ENCODE measurements at places on chromosomes 6 and 20.

- no peak for DNase-seq
These were observed 89.2 kb upstream of the BACH2 start for GRCh38 chr6:90385759-90386313.

DNA sequence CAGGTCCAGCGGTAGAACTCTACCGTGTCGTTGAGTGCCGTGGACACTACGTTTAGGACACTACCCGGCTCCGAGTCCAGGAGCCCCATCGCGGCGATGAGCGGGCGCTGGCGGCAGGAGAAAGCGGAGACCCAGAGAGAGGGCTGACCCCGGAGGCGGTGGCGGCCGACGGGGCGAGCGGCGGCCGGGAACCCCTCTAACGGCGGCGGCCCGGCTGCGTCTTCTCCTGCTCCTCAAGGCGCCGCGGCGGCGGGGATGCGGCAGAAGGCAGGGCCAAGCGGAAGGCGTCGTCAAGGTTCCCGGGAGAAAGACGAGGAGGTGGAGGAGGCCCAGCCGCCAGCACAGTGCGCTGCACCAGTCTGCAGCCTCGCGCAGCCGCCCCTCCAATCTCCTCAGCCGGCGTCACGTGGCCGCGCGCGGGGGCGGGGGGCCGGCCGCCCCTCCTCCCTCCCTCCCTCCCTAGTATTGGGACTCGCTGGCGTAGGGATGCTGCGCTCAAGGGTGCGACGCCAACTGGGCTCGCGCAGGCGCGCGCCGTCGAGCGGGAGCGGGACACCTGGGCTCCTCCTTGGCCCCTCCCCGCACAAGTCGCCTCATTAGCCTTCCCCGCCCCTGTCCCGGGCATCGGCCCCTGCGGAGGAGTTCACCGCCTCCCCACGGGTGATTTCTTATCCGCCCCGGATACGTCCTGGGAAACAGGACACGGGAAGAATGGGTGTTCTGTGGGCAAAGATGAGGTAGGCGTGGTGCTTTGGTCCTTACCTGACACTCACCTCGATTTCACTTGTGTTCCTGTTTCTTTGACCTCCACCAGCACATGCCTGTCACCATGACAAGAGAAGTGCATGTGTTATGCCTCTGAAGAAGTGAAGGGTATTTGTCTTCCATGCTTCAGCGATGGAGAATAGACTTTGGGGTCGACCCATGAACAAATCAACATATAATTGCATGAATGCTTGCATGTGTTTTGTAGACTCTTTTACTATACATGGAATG, at the start of gene ELOVL4:
ELOVL4 (minus strand) TSS at position 363 of the 996 bp plus-strand sequence; CDS start at position 89, 274 bp downstream.
- DNase-seq = peak; percentile 65

DNA sequence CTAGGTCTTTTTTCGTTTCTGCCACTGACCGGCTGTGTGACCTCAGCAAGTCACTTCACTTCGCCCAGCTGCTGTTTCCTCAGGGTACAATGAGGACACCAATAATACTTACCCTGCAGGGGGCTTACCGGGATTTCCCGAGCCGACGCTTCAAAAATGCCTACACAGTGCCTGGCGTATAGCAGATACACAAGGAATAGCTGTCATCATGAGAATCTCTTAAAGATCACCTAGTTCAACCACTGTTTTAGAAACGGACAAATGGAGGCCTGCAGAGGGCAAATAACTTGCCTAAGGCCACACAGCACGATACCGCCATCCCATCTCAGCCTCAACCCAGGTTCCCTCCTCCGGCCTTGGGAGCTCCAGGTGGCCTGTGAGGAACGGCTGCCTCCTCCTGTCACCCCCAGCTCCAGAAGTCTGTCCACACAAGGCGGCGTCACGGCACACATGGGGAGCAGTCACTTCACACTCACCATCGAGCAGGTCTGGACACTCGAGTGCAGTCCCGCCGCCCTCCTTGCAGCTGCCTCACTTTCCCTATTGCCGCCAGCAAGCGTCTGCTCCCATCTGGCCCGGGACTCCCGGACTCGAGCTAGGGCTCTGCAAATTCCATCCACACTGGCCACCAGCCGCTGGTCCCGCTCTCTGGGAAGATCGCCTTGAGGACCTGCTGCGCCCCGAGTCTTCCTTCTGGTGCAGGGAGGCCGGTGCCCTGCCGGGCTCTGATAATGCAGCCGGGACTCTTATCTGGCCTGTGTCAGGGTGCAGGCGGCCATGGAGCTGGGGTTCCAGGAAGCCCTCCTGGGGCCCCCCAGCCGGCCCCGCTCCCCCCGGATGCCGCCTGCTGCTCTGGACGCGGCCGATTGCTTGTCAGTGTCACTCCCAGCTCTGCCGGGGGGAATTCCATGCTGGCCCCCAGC, at the start of gene RIPOR3:
RIPOR3 (minus strand) TSS at position 893 of the 923 bp plus-strand sequence; CDS start at position 479, 414 bp downstream.
- DNase-seq = peak; percentile 42

GRCh38 chr6:33419580-33420490, at the start of gene SYNGAP1:
Gene SYNGAP1, plus strand, starts transcription at chr6:33420065. Its CDS starts 200 bp downstream, at chr6:33420265.
- peak; percentile 70 for DNase-seq

GRCh38 chr20:62686869-62687830, 21.5 kb upstream of the NTSR1 start:
- DNase-seq = no peak

GRCh38 chr6:4153514-4153985, 18.2 kb upstream of the ECI2 start:
- DNase-seq = no peak

- DNase-seq = no peak
These were observed 26.1 kb upstream of the KCNQ5 start for GRCh38 chr6:72595812-72596211.

DNA sequence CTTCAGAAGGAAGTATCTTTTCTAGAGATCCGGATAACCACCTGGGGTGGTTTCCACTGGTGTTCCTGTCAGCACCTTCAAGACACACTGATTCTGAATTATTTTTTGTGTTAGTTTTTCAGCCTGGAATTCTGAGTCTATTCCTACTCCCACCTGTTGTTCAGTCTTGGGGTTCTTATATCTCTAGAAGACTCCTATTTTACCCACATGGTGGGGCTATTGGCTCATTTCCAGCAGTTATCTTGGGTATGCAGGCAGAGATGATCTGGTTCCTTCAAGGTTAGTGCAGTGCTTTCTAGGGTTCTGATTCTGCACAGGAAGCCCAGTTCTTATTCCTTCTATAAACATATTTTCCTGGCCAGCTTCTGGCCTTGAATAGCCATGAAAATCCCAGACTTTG, 175.6 kb upstream of the PDE7B start:
- DNase-seq = no peak

DNA sequence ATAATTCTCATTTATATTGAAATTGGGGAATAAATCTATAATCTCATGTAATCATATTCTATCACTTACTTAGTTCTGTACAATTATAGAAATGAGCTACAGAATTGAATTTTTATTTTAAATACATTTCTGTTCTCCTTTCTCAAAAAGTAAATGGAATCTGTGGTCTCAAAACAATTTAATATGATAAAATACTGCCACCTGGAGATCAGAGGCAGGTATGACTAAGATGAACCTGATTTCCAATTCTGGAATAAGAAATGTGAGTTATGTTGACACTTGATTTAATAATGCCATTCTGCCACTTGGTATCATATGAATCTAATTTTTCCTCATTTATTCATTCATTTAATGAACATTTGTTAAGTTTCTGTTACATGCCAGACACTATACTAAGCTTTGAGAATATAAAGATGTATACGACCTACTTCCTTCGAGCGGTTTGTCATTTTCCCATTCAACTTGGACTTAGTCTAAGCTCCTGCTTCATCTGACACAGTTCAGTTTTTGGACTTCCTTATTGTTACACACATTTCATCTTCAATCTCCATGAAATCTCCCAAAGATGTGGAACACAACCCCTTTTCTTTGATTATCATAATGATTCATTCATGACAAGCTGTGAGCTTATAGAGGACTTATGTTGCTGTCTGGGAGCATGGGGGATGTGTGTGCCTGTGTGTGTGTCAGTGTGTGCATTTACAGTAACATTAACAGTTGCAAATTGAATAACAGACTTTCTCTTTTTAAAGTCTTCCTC, 7.5 kb upstream of the CCDC28A start:
- DNase-seq = no peak

DNA sequence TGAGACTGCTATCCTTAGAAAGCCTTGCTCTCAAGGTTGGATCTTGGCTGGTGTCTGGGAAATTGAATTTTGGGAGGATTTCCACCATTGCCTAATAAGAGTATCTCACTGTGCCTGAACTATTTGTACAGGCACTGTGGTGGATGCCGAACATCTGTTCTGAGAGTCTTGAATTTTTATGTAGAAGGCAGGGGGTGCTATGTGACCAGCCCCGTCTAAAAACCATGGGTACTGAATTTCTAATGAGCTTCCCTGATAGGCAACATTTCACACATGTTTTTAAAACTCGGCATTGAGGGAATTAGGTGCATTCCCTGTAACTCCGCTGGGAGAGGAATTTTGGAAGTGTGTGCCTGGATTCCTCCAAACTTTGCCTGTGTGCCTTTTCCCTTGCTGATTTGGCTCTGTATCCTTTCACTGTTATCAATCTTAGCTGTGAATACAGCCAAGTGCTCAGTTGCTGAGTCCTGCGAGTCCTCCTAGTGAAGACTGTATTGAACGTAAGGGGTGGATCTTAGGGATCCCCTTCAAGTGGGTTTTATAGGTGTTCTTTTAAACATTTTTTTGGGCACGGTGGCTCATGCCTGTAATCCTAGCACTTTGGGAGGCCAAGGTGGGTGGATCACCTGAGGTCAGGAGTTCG, 27.6 kb upstream of the SCAF8 start:
- no peak for DNase-seq

DNA sequence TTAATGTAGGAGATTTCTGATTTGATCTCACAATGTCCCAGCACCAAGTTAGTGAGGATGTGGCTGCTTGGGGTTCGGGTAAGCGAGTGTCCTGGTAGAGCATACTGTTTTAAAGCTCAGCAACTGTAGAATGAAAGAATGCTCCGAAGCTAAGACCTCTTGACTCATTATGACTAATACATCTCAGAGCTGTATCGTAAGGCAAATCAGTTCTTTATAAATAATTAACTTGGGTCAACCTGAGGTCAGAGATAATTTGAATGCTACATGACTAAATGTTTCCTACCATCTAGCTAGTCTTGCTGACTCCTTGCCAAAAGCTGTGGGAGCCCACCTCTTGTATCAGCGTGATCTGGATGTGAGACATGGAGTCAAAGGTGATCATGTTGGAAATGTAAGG, 128.8 kb upstream of the PDE7B start:
- no peak for DNase-seq

DNA sequence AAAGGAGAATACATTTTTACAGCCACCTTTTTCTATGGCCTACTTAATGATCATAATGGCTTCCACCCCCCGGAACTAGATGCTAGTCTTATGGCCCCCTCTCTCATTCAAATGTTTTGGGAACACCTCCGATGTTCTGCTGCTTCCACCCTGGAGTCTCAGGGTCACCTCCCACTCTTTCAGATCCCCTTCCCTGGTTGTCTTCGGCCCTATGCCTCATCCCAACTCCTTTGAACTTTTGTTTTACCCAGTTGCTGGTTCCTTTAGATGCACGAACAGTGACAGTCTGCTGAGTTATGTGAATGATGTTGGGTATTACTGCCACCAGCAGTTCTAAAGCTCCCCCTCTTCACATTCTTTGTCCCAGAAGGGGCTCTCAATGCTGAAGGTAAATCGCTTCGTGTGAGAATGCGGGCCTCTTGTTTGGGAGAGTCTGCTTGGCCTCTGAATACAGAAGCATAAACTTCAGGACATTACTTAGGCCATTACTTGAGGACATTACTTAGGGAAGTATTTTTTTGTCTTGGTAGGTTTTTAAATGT, 309.1 kb downstream of the SOX4 start:
- no peak for DNase-seq

DNA sequence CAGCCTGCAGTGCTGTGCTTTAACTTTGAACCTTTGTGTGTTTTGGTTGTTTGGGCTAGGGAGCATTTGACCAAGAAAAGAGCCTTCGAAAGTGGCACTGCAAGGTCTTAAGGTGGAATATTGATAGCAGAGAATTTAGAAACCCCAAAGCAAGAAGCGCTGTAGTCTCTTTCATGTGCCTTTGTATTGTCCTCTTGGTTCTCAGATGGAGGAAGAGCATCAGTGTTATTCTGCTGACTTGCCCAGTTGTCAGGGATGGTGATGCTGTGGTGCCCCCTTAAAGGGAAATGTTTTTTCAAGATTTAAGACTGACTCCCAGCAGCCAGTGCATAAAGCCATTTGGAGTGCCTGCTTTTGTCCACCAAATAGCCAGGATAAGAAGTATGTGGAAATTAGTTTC, 102.7 kb upstream of the INSM1 start:
- DNase-seq = no peak

GRCh38 chr6:111517965-111518364, 34.9 kb upstream of the REV3L start:
- DNase-seq = no peak
